ENCODE measurements at places on chromosomes 11 and 22. TPM values are rescaled to one million over a fixed set of nuclear protein-coding genes. Genes with fewer than 3 reads are reported as not detected.

PRG3 gene
- polyA plus RNA-seq = not detected

RAB39A gene
- polyA plus RNA-seq = not detected

TIGD3 gene
- polyA plus RNA-seq = 0.20 TPM

OR2D2 gene
- polyA plus RNA-seq = not detected

RPL27A gene
- 1,811 TPM for polyA plus RNA-seq

UPB1 gene
- 2.7 TPM for polyA plus RNA-seq

DNA sequence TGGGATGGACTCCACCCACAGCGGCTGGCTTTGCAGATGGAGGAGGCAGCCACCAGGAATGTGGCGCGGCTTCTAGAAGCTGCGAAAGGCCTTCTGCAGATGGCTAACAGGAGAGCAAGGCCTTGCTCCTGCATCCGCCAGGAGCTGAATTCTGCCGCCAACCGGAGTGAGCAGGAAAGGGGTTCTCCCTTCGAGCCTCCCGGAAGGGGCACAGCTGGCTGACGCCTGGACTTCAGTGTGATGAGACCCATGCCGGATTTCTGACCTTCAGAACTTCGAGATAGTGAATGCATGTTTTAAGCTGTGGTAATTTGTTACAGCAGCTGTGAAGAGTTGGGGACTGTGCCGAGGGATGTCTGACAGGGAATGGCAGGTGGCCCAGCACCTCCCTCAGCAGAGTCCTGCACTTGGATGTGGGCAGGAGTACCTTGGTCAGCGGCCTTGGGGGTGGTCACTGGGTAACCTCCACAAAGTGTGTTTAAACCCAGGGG, 7.7 kb downstream of the TBC1D22A start:
- no peak for DNase-seq

GRCh38 chr11:23263466-23263865, 403.2 kb upstream of the CCDC179 start:
- no peak for DNase-seq

GRCh38 chr11:78860720-78861422, 286.2 kb upstream of the NARS2 start:
- DNase-seq = no peak

DNA sequence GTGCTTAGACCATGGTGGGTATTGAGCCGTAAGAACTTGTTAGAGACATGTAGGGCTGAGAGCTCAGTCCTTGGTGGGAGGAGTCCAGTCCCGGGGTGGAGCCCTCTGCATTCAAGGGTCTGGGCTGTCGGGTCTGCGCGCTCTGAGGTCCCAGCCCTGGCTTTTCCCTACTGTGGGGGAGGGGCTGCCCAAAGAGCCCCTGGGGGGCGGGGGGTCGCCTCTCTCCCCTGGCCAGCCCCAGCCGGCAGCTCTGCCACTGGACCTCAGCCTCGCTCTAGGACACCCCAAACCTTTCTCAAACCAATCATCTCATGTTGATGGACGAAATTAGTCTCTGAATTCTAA, 1006.4 kb downstream of the BRD1 start:
- DNase-seq = no peak

DNA sequence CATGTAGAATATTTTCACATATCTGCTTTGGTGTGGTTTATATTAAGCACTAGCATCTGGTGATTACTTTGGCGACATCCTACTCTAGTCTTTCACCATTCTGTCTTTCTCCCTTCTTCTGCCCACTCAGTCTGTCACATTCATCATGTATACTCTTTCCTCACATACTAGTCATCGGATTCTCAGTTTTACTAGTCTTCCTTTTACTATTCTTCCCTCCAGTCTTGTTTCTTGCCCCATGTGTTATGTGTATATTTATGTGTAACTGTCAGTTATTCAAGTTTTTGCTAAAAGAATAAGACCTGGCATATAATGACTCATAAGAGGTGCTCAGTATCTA, 4.6 kb upstream of the DIXDC1 start:
- DNase-seq = no peak

GRCh38 chr11:19267567-19267966, 26.8 kb upstream of the E2F8 start:
- no peak for DNase-seq

GRCh38 chr22:25062386-25063085, 110.0 kb downstream of the KIAA1671 start:
- no peak for DNase-seq

DNA sequence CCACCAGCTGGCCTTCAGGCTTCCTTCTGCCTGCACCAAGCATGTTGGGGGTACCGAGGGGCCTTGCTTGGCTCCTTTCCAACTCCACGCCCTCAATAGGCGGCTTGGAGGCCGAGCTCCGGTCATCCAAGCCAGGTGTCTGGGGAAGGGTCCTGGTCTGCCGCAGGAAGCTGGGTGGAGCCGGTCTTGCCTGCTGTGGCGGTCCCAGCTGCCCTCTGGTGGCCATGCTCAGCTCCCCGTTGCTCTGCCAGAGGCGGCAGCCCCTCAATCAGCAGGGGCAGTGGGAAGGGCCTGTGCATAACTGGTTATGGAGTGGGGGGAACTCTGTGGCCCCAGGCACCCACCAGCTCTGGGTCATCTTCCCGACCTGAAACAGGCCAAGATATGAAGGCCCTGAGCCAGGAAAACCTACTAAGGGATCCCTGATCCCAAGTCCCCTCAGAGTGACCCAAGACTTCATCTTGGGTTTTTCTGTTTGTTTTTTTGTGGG, 3.2 kb downstream of the ARVCF start:
- peak; percentile 79 for DNase-seq

- peak; percentile 33 for DNase-seq
Observed at GRCh38 chr22:16717699-16718558, 107.3 kb downstream of the XKR3 start.

DNA sequence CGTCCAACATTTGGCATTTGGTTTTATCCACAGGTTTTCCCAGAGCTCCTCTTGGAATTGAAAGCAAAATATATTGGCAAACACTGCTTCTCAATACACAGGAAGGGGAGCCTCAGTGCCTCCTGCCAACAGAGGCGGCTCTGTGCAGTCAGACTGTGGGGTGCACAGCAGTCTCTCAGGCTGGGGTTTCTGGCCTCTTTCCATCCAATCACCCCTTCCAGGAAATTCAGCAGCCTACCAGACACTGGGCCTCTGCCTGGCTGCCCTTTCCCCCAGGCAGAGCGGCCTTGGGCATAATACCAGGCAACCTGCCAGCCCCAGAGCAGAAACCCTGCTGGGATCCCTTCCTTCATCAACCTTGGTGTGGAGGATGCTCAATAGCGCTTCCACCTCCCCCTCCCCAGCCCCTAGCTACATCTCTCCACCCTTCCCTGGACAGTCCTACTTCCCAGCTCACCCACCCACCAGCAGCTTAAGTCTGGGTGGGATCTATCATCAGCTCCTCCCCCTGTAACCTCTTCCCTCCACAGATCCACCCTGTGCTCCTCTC, 17.8 kb upstream of the RAPSN start:
- peak; percentile 75 for DNase-seq

DNA sequence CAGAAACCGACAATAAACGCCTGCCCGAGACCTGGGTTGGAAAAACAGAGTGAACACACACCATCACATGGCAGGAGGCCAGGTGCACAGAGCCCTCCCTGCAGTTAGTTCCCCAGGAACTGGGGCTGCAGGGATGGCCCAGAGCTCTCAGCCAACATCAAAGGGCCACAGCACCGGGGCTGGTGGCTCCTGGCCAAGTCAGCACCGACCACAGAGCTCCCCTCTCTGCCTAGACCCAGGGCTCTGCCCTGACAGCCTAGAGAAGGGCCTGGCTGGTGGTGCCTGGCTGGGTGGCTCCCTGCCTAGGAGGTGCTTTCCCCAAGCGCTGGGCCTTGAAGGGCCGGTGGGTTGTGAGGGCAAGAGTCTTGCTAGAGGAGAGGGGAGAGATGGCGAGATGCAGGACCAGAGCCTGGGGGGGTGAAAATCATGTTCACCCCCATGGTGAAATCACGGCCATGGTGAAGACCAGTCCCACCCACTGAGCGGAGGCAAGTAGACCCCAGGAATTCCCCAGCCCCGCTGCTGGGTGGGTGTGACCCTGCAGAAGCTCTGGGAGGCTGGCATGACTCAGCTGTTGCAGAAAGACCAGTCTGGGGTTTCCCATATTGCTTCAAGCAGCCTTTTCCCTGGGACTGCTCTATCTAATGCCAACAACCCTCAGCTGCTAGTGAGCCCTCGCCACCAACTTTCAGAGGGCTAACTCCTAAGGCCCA, 7.2 kb upstream of the BID start:
- DNase-seq = peak; percentile 56

DNA sequence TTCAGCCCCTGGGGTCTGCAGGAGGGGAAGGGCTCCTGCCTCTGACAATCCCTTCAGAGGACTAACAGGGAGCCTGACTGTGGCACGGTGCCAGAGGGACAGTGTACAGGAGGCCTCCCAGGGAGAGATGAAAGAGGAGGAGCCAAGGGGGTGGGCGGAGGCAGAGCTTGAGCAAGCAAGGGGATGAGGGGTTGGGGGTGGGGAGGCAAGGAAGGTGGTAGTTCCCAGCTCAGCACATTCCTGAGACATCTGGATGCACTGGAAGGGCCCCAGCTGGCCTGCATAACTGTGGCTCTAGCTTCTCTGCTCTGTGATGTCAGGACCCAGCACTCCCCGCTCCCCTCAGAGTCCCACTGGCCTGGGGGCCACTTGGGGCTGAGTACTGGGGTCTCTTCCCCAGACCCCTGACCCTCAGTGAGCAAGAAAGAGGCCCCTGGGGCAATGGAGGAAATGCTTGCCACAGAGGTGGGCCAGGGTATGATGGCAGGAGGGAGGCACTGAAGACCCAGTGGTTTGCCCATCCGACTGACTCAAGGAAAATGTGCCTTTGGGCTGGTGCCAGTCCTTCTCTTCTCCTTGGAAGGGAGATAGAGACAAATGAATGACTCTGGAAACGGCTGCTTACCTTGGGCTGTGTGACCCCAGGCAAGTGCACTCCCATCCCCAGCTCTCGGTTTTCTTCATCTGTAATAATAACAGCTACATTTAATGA, 13.3 kb downstream of the CREB3L1 start:
- peak; percentile 61 for DNase-seq

- DNase-seq = no peak
Observed at GRCh38 chr11:104015649-104016415, 20.6 kb upstream of the DDI1 start.

- DNase-seq = no peak
Observed at GRCh38 chr11:117511483-117511930, 183.9 kb downstream of the CEP164 start.

- DNase-seq = no peak
Observed at GRCh38 chr22:35517207-35517606, 23.4 kb upstream of the RASD2 start.

GRCh38 chr11:81574301-81574700, 1159.4 kb downstream of the FAM181B start:
- DNase-seq = no peak

- no peak for DNase-seq
Observed at GRCh38 chr11:38718049-38718448, 2120.0 kb upstream of the RAG2 start.

DNA sequence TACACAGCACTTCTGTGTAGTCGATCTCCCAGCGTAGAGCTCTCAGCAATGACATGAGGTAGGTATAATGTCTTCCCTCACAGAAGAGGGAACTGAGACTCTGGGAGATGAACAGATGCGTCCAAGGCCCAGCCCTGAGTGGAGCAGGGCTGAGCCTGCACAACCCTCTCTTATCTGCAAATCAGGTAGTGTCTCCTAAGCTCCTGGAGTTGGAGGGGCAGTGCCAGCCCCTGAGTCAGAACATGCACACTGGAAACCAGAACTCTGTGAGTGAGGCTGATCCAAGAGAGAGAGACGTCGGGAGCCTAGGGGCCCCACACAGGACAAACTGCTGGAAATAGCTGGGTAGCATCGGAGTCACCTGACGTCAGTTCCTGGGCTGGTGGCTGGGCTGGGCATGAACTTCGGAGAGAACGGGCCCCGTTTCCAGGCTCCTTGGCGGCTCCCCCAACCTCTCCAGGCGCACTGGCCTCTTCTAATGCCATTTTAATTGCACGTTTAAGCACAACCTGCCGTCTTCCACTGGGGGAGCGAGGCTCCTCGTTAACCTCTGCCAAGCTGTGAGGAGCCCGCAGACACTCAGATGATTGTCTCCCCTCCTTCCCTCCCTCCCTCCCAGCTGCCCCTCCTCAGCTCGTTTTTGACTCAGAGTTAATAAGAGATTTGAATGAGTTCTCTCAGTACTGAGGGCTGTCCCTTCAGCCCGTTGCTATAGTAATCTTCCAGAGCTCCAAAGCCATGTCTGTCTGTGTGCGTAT, 191.2 kb upstream of the TBCEL start:
- DNase-seq = no peak

DNA sequence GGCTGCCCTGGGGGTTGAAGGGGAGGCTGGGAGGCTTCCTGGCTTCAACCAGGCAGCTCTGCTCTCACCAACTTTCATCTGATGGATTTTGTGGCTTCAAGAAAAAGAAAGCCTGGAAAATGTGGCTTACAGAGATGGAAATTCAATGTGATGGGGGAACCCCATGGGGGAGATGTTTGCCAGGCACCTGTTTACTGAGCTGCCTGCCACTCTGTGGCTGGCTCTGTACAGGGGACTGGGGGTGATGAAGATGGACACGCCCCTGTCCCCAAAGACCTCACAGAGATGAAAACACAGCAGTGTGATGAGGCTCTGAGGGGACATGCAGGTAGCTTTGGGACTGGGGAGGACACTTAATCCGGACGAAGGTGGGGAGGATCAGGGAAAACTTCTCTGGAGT, 10.1 kb downstream of the TMEM258 start:
- peak; percentile 11 for DNase-seq

DNA sequence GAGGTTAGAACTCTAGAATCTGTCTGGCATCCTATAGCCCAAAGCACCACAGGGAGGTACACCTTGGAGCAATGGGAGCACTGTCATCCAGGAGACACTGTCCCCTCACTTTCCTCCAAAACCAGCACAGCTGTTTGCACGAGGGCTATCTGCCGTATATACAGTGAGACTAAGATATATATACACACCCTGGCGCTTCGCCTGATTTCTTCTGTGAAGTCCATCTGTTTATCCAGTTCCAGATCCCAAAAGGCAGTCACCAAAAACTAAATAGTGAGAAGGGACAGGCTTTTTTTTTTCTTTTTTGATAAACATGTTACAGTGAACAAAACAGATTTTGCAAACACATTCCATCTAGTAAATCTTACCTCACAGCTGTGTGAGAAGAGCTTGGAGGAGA, 68.5 kb downstream of the ARFGAP2 start:
- DNase-seq = no peak

GRCh38 chr11:69310934-69311766, 17.2 kb downstream of the MYEOV start:
- no peak for DNase-seq

- DNase-seq = no peak
Observed at GRCh38 chr22:37480387-37481346, 5.5 kb downstream of the MFNG start.

- no peak for DNase-seq
Observed at GRCh38 chr11:120784566-120785251, 239.2 kb upstream of the TBCEL start.
